ENCODE measurements at places on chromosomes 6 and 20.

DNA sequence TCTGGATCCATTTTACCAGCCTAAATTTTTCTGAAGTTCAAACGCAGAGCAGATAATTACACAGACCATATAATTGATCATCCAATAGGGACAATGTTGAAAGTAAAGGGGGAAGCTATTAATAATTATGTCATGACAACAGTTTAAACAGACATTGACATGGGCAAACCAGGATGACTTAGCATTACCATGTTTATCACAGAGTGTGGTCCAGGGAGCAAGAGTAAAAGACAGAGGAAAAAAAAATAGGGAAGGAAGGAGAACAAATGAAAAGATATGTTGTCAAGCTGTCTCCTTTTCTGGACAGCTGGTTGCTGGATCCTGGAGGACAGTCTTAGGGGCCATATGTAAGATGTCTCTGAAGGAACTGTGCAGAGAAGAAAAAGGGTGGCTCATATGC lies 69.4 kb upstream of the FBXL4 start:
- no peak overlapping the region for H3K4me3 ChIP-seq
- no peak overlapping the region for H3K27ac ChIP-seq
- DNase-seq = no peak
- no peaks in the 10 kb centered on the region for H3K36me3 ChIP-seq

DNA sequence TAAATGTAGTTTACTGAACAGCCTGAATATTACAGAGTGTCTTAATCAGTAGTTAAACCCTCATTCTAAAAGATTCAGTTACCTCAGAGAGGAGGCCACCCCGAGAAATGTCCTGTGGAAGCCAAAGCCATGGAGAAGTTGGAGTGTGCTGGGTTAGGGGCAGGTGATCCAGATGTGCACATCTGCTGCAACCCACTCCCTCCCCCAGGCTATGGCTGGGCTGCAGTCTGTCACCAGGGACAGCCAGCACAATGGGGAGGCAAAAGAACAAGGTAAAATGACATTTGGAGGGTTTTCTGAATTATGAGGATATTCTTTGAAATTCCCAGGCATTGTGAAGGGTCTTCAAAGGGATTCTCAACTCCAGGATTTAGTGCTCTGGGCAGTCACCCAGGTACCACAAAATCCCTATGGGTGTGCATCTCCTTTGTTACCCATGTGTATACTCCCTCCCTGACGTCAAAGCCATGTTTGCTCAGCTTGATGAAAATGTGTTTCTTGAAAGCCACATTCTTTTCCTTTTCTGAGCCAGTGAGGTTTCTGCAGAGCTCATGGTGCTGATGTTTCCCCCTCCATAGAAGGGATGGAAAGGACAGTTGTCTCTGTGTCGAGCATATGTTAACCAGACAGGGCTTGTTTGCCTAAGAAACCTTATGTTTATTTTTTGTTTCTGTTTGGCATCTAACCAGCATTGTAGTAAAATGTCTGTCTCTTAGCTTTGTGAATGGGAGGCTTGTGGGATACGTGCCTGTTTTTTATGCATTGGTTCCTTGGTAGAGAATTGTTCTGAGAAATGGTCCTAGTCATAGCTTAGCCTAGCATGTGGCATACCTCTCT lies 212.3 kb upstream of the TBX18 start:
- no peak overlapping the region for H3K27ac ChIP-seq
- no peaks in the 10 kb centered on the region for H3K36me3 ChIP-seq
- no peaks in the 10 kb centered on the region for H3K4me1 ChIP-seq
- DNase-seq = no peak
- no peak overlapping the region for H3K4me3 ChIP-seq
- no peaks in the 10 kb centered on the region for H3K27me3 ChIP-seq

GRCh38 chr6:97423190-97423589 lies 140.2 kb upstream of the MMS22L start:
- no peak for DNase-seq
- H3K4me1 ChIP-seq = no peaks in the 10 kb centered on the region
- no peaks in the 10 kb centered on the region for H3K36me3 ChIP-seq
- no peak overlapping the region for H3K4me3 ChIP-seq
- no peak overlapping the region for H3K27ac ChIP-seq
- H3K27me3 ChIP-seq = peaks cover 2% of the 10 kb centered on the region

GRCh38 chr6:134041093-134041492 lies 11.3 kb downstream of the SLC2A12 start:
- H3K4me1 ChIP-seq = peaks cover 10% of the 10 kb centered on the region
- peaks cover 5% of the 10 kb centered on the region for H3K27me3 ChIP-seq
- H3K27ac ChIP-seq = no peak overlapping the region
- peaks cover 4% of the 10 kb centered on the region for H3K36me3 ChIP-seq
- no peak for DNase-seq

All from activated CD4-positive, alpha-beta T cell treated with anti-CD3 and anti-CD28 coated beads, Interleukin-2, amount 10 ng/mL, durations not matched to agents 7 days and 5 days (primary cell).